NCI-H1048 (cell line): ENCODE measurements at places on chromosomes 6 and 20.

DNA sequence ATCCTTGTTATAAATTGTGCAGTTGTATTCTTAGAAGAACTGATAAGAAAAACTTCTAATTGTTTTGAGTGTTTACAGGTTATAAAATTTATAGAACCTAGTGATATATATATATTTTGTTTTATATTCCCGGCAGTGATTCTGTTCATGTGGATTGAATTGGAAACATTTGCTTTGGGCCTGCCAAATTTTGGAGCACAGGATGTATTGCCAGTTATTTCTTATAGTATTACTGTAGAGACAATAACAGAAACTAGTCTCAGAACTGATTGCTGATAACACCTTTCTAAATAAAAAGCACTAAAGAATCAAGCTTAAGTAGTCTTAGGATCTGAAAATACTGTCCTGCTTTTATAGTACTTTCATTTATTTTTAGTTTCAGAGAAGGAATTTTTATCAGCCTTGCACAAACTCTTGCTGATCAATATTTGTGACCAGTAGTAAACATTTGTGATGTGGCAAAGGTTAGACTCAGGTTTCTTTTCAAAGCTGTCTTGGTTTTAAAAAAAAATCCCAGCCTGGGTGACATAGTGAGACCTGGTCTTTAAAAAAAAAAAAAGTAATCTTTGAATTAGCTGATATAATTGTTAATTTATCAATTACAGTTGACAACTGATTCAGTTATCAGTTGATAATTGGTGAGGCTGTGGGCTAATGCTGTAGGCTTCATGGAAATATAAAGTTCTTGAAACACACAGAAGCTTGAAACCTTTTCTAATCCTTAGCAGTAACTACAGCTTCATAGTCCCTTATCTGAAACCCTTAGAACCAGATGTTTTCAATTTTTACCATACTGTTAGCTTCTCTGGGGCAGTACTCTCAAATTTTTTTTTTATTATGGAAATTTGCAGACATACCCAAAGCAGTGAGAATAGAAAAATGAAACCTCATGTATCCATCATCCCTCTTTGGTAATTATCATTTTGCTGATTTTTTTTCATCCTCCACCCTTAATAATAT lies 42.4 kb downstream of the RNGTT start:
- no peak for DNase-seq

- peak; percentile 30 for DNase-seq
Measured at GRCh38 chr20:6765469-6766058, 1.9 kb upstream of the BMP2 start.

- DNase-seq, result no peak
Measured at GRCh38 chr6:25027221-25027916, 91.6 kb upstream of the RIPOR2 start.

- DNase-seq, result no peak
Measured at GRCh38 chr6:135054226-135054568, 425 bp downstream of the HBS1L start.

GRCh38 chr6:102520966-102521365 lies 1127.5 kb downstream of the GRIK2 start:
- no peak for DNase-seq

- peak; percentile 16 for DNase-seq
Measured at GRCh38 chr6:158284007-158284875, 28.0 kb upstream of the TULP4 start.

GRCh38 chr6:144013486-144013909 lies 5.4 kb upstream of the PLAGL1 start:
- peak; percentile 55 for DNase-seq

DNA sequence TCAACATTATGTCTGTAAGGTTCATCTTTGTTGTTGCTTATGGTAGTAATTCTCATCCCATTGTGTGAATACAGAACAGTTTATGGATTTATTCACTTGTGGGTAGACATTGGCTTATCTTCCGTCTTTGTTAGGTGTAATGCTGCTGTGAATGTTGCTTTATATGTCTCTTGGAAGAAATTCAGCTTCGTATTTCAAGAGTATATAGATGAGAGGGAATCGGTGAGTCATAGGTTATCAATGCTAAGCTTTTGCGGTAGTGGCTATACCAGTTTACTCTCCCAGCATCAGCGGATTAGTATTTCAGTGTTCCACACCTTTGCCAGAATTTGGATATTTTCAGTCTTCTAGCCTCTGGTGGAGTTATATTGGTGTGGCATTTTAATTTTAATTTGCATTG lies 77.8 kb downstream of the ZFAND3 start:
- no peak for DNase-seq

DNA sequence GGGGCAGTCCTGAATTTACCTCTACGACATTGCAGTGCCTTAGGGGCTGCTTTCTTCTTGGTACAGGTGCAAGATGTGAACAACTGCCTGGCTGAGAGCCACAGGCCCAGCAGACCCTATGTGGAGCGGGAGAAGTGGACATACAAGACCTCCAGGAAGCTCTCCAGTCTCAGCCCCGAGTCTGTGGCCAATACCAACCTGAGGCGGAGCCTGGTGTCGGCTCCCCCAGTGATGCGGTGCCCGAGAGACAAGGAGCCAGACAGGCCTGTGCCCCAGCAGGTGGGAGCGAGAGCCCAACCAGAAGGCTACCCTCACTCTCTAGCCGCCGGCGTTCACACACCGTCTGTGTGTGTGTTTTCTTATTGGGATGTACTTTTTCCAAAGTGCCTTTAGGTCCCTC lies 59.6 kb downstream of the EFCAB8 start:
- DNase-seq, result no peak

DNA sequence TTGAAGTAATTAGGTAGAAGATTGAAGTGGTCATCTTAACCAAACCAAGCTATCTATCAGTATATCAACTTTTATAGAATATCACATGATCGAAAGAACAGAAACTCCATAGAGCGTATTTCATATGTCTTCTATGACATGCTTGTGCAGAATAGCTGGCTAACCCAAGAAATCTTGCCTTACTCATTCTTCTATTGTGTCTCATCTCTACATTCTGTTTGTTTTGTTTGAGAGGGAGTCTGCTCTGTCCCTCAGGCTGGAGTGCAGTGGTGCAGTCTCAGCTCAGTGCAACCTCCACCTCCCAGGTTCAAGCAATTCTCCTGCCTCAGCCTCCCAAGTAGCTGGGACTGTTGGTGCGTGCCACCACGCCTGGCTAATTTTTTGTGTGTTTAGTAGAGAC lies 10.6 kb downstream of the TAB2 start:
- no peak for DNase-seq

- DNase-seq, result no peak
Measured at GRCh38 chr6:39777218-39777617, 15.0 kb upstream of the DAAM2 start.

GRCh38 chr20:11041396-11041795 lies 367.6 kb upstream of the JAG1 start:
- no peak for DNase-seq

DNA sequence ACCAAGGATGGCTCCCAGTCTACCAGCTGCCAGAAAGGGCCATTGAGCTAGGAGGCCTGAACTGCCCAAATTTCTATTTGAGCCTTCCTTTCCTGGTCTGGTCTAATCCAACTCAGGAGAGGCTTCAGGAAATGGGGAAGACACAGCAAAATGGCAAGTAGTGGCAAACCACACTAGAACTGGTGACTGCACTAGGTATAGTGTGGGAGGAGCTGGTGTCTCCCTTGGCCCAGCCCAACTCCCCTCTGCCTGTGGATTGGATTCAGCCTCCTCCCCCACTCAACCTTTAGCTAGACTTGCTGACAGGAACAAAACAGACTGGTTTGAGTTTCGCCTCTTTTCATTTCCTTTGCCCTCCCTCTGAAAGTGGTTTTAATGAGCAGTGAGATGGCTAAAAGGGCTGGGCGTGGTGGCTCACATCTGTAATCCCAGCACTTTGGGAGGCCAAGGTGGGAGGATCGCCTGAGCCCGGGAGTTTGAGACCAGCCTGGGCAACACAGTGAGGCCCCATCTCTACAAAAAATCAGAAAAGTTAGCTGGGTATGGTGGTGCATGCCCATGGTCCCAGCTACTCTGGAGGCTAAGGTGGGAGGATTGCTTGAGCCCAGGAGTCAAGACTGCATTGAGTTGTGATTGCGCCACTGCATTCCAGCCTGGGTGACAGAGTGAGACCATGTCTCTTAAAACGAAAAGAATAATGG lies 17.5 kb downstream of the MRPS18A start:
- no peak for DNase-seq

- no peak for DNase-seq
Measured at GRCh38 chr6:139112146-139112545, 22.7 kb upstream of the HECA start.

GRCh38 chr20:574297-574942 lies 30.8 kb upstream of the CSNK2A1 start:
- DNase-seq, result no peak

GRCh38 chr20:63626424-63627128 lies at the start of gene GMEB2:
Gene GMEB2, minus strand, starts transcription at chr20:63627101. Its CDS starts 7,704 bp downstream, at chr20:63619397.
- DNase-seq, result peak; percentile 61

DNA sequence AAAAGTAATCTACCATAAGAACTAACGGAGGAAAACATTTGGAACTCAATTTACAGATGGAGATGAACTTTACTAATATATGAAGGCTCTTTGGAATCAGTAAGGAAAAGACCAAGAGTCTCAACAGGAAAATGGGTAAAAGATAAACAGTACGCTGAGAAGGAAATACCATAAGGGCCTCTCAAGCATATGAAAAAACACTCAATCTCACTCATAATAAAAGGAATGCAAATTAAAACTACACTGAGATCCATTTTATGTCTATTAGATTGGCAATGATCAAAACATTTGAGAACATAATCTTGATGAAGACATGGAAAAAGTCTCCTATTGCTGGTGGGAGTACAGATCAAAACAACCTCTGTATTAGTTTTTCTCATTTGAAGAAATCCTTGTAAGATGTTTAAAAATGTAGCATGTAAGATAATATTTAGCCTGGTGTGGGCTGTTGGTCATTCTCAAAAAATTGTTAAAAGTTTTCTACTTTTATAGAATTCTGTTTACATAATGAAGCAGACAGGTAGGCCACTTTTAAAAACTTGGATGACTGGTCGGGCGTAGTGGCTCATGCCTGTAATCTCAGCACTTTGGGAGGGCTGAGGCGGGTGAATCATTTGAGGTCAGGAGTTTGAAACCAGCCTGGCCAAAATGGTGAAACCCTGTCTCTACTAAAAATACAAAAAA lies 14.5 kb downstream of the REV3L start:
- no peak for DNase-seq

GRCh38 chr20:11216451-11217314 lies 542.9 kb upstream of the JAG1 start:
- DNase-seq, result no peak

GRCh38 chr6:116369540-116369939 lies 1.2 kb upstream of the DSE start:
- DNase-seq, result no peak

DNA sequence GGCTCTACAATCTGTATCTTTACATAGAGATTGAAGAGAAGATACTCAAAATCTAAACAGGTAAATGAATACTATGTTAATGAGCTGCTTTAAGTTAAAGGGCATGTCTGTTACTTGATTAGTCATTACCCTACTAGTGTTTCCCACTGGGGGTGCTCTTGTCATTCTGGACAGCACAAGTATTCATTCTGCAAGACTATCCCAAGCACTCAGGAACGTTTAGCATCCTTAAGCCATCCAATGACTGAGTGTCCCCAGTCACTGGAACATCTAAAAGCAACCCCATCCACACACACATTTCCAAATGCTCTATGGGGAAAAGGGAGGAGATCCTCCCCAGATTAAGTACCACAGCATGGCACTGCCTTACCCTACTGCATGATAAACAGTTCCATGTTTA lies 25.7 kb downstream of the EZR start:
- no peak for DNase-seq

GRCh38 chr6:107736713-107737396 lies 87.3 kb downstream of the SCML4 start:
- no peak for DNase-seq

DNA sequence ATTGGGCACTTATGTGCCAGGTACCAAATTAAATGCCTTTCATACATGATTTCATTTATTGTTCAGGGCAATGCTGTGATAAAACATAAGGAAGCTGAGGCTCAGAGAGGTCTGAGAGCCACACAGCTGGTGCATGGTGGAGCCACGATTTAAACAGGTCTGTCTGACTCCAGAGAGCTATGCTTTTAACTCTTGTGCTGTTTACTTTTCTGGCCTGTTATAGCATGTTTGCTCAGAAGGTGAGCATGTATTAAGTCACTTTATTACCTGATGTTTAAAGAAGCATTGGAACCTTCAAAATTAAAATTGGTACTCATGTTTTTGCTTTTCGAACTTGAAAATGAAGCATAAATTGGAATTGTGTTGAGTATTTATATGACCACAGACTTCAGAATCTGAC lies 26.8 kb downstream of the MCM8 start:
- DNase-seq, result no peak

DNA sequence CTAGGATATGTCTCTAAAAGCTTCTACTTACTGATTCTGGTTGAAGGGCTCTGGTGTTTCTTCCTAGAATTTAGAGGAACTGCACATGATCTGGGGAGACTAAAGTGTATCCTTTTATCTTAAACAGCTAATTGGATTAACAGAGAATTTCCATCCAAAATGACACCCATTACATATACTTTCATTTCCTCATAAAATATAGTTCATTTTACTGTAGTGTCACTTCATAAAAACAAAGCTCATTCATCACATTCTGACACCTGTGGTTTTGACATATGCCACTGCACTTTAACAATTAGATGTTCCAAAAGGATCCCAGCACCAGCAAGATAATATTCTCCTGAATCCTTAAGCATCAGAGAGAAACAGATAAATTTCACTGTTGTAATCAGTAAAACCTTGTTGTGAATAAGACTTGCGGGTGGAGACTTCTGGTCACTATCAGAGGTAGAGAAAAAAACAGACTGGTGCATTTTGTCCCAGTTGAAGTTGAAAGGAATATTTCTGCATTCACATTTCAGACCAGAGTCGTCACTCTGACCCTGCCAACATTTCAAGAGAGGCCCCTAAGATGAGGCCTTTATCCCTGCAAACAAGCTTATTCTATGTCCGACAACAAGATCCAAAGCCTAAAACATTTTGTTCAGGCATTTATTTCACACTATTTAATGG lies 175.3 kb upstream of the BMP5 start:
- no peak for DNase-seq

DNA sequence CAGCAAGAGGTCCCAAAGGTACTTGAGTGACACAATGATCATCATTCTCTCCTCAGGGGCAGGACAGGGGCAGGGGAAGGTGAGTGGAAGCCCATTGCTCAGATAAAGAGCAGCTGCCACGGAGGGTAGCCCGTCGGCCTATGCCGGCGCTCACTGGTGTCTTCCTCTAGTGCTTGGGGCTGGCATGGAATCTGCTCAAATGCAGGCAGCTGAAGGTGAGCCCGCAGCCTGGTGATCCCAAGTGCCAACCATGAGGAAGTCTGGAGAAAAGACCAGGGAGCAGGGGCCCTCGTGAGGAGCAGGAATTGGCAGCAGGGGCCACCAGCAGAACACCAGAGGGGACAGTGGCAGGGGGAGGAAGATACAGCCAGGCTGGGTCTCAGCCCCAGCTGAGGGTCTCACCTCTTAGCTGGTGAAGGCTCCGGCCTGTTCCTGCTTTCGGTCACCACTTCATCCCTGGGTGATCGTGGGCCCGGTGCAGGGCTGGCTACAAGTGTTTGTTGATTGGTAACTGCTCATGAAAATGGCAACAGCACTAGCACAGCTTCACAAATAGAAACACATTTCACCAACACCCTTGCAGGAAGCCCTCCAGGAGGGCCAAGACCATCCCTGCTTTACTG lies 24.7 kb downstream of the RBCK1 start:
- DNase-seq, result no peak
